ENCODE measurements at places on chromosomes 7 and 10.

GRCh38 chr10:94123258-94123995 is 129.7 kb downstream of the PLCE1 start:
- peak; percentile 41 for DNase-seq

DNA sequence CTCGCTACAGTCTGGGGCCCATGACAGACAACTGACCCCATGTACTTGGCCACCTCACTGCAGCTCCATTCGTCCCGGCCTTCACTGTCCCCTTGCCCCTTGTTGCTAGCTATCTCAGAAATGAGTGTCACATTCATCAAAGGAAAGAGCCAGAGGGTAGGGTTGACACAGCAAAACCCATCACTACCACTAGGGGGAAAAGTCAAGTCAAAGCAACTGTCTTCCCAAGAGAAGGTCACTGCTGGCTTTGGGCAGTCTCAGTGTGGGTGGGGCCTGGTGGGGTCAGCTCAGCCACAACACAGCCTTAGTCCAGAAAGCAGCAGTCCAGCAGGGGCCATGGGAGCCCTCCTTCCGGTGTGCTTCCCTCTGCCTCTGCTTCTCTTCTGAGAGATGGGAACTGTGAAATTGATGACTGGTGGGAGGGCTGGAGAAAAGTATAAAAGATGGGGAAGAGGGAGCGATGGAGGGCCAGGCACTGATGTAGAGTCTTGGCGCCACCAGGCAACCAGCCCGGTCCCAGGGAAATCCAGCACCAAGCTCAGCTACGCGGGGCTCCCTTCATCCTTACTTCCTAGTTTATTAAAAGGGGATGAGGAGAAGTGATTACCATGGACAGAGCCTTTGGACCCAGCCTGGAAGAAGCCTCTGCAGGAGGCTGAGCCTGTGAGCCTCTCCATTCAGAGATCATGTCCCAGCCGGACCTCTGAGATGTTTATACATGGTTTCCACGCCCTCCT is 58.0 kb downstream of the PLXNA4 start:
- no peak for DNase-seq

GRCh38 chr10:73649876-73650536 is 5.8 kb downstream of the SYNPO2L start:
- no peak for DNase-seq

GRCh38 chr10:62803724-62804355 is 680 bp upstream of the ADO start:
- no peak for DNase-seq

GRCh38 chr10:11658801-11659368 is 47.4 kb upstream of the USP6NL start:
- no peak for DNase-seq

DNA sequence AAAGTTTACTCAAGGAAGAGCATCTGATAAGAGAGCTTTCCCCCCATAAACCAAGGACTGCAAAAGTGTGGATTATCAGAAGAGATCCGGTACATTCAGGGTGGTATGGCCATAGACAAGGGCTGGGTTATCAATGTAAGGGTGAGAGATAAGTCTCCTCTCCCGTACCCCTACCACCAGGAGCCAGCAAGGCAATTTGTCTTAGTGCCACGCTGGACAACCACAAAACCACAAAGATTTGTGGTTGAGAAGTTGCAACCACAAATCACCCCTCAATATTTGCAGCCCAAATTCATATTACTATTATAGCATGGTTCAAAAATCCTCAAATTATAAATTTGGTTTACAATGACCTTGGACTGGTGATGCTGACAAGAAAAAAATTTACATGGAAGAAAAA is 2.3 kb upstream of the ZSCAN25 start:
- no peak for DNase-seq

GRCh38 chr10:110303681-110304080 is 1.0 kb downstream of the SMNDC1 start:
- DNase-seq = no peak

GRCh38 chr10:43026039-43026973 is 50.6 kb upstream of the RET start:
- no peak for DNase-seq

GRCh38 chr7:121105262-121105661 is 116.8 kb downstream of the CPED1 start:
- DNase-seq = no peak

- DNase-seq = no peak
Measured at GRCh38 chr7:102843850-102844249, 69.0 kb upstream of the LRRC17 start.

- DNase-seq = no peak
Measured at GRCh38 chr7:77393261-77393660, 22.9 kb downstream of the GSAP start.

DNA sequence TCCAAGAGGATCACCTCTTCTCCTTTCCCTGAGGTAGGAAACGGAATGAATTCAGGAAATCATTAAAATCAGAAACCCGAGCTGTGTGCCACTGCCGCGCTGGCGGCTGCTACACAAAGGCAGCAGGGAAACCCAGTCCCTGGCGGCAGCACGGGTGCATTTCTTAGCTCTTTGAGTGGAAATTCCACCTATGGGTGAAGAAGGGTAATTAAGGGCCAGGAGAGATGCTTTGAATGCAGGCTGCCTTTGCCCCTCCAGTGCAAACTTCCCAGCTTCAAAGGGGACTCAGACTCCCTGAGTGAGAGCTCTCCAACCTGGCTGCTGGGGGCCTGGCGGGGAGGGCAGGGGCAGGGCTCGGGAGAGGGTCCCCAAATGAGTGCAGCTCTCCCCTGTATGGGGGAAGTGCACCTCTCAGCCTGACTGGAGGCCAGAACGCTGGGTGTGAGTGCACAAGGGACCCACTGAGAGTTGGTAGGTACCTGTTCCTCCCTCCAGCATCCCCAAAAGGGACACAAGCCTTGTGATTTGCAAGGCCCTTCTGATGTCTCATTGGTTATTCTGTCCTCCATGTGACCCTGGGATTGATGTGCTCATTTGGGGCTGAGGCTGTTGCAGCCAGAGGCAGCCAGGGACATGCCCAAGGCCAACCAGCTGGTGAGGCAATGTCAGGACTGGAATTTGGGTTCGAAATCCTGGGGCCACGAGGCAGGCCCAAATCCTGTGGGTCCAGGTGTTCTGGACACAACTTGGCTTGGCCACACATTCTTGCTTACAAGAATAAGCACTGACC is 16.3 kb upstream of the ZMIZ1 start:
- peak; percentile 84 for DNase-seq

GRCh38 chr10:122045212-122045611 is 56.2 kb downstream of the TACC2 start:
- DNase-seq = no peak

DNA sequence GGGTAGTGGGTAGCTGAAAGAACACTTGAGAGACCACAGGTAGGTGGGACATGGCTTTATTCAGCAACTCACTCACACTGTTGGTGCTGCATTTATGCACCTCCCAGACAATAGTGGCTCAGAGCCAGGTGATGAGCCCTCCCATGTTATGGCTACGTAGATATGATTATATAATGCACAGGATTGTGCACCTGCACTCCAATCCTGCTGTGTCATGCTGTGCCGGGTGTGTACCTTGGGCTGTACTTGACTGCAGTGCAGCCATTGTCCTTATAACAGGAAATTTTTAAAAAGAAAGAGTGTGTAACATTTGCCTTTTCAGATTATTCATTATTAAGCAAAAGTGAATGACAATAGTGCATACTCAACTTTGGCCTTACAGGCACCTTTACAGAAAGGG is 366.1 kb upstream of the BMPER start:
- no peak for DNase-seq

DNA sequence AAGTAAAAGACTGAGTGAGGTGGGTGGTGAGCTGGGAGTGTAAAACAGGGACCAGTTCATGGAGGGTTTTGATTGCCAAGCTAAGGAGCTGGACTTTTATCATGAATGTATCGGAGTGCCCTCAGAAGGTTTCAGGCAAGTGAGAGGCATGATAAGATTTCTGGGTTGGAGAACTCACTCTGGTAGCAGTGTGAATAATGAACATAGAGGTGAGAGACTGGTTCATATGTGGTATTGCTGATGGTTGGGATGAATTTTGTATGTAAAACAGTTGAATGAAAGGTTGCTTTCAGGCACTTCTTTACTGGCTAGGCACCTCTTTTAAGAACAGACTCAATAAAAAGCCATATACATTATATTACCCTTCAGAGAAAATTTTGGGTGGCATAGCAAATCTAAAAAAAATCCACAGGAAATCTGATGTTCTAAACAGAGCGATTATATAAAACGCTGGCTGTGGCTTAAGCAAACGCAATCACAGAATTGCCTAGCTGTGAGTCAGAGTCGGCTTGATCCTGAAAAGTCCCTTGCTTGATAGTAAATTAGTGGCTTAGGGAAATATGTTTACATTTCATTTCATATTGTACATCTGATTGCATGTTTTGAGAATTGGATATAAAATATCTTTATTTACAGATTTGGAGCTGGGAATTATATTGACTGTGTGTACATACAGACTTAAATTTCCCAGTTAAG is 92.9 kb upstream of the HDAC9 start:
- DNase-seq = no peak

DNA sequence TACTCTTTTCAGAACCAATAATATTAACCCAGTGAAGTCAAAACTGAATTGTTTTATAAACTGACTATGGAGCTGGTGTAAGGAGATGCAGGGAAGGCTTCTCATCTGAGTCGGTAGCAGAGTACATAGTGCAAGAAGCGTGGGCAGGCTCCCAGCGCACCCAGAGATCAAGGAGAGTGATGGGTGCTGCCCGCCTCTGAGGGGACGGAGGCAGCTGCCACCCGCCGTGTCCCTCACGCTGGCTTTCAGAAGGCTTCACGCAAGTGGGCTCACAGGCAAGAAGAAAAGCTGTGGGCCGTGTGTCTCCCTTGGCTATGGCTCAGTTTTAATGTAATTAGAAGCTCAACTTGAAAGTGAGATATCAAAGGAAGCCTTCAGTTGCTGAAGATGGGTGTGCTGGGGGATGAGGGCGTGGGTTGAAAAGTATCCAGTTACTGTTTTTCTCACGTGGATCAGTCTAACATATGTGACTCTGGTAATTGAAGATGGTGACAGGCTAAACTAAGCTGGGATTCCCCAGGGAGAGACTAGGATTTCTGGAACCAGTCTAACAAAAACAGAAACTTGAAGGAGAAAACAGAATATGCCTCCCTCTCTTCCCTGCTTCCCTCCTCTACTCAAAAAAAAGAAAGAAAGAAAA is 159.9 kb downstream of the MGMT start:
- no peak for DNase-seq

- DNase-seq = no peak
Measured at GRCh38 chr7:40866601-40867000, 731.8 kb downstream of the SUGCT start.

GRCh38 chr10:48541144-48541795 is 63.6 kb downstream of the ARHGAP22 start:
- no peak for DNase-seq

DNA sequence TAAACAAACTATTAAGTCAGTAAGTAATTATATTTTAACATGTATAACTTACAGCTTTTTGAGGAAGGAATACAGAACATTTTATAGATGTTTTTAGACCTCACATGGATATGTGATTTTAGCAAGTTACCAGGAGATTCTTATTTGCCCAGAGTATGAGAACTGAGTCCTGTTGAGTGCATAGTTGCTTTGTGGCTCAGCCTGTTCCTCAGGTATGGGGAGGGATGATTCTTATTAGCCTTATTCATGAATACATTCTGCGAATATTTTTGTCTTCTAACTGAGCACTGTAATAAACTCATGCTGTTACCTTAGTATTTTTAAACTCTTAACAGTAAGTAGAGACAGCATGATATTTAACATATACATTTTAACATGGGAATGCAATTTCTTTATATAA is 17.9 kb downstream of the BTAF1 start:
- no peak for DNase-seq

DNA sequence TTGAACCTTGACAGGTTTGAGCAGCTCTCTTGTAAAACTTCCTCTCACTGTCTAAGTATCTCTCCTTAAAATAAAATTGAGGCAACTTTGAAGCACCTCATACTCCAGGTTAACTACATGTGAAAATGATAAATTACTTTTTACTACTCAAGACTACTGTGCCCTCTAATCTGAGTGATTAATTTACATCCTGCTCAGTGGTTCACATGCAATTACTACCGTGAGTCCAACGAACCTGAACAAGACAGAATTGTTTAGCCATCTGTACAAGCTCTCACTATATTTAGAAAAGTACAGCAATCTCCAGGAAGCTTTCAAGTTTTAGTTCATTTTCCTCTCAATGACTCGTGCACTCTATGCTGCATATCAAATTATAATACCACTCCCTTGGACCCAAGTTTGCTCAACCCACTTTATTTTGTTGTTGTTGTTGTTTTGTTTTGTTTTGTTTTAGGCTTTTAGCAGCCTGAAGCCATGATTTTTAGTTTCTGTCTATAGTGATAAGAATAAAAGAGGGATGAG is 21.2 kb downstream of the PDE1C start:
- DNase-seq = no peak

- peak; percentile 72 for DNase-seq
Measured at GRCh38 chr10:89793649-89794254, 92.4 kb downstream of the KIF20B start.

GRCh38 chr7:2938514-2939192 is 94.5 kb upstream of the GNA12 start:
- no peak for DNase-seq

DNA sequence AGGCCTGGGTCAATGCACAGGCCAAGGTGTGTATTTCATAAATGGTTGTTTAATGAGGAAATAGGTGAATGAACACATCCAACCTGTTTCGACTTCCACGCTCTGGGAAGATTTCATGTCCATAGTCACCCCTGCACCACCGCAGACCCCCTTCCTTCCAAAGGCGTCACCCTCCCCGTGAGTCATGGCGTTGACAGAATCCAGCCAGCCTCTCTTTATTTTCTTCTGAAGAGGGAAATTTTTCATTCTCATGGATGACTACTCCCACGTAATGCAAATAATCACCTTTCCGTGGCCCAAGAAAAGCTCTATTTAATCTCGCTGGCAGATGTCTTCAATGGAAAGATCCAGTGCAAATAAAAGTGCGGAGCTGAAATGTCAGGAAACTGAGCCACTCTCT is 75.3 kb upstream of the FOXK1 start:
- no peak for DNase-seq

DNA sequence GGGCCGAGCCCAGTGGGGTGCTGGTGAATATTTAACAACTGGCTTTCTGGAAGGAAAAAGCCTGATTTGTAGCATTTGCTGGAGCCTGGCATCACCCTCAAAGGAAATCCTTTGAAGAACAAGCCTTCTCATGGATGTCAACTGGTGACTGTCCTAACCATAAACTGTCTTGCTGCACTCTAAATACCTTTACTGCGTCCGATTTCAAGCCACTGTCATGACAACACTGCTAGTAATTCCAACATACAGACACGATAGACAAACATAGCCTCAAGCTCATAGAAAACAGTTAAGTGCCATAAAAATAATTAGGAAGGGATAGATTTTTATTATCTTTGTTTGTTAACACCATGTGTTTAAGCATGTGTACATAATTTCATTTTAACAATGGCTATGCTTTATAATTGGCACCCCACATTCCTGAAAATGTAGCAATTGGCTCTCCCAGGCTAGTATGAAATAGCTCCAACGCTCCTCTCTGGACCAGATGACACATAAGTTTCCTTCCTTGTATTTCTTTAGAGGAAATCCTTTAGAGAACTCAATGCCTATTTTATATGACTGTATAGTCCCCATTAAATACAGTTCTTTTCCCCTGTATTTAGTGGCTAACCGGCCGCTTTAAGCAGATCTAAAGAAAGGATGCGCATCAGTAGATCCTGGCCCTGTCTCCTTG is 273.4 kb downstream of the PRPF18 start:
- no peak for DNase-seq

- no peak for DNase-seq
Measured at GRCh38 chr10:125344573-125345171, 184.3 kb upstream of the CTBP2 start.
